ENCODE measurements at places on chromosomes 7 and 10.

- DNase-seq = no peak
Measured at GRCh38 chr10:22552888-22553378, 161.4 kb downstream of the PIP4K2A start.

DNA sequence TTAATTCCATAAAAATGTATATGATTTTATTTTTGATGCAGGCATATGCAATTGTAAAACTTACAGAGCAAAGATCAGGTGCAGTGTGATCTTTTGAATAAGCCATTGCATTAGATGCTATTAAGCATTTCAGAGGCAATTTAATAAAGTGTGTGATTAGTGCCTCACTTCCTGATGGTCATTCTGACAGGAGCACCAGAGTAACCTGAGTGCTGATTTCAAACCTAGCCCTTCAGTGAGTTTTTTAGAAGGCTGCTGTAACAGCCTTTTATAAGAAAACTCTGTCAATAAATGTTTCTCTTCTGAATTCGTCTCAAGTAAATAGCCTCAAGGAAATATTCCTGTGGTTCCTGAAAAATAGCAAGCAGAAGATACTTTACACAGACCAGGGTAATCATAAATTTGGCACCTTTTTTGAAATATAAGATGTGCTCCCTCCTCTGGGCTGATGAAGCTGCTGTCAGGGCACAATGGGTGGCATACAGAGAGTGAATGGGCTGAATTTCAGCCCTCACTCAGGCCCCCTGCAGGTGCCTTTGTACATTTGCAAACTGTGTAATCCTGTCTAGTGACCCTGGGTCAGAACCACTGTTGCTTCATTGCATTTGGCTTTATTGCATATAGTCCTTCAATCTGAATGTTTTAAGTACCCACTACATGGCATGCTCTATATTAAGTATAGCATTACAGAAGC is 193.7 kb upstream of the CSTF2T start:
- DNase-seq = peak; percentile 15

GRCh38 chr10:30036811-30037210 is 22.6 kb downstream of the JCAD start:
- no peak for DNase-seq

DNA sequence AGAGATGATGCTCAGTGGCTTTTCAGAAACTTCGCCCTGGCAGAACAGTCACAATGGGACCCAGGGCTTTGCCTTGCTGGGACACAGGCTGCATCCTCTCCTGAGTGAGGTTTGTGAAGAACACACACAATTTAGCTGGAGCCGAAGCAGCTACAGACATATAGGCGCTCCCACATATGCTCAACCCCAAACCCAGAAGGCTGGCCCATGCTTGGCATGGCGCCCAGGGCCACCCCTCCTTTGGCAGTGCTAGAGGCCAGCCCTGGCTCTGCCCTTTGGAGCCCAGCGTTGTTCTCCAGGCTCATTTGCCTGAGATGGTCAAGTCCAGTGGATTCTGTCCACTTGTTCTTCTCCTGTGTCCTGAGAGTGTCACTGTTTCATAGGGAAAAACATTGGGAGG is 94.4 kb downstream of the WDFY4 start:
- no peak for DNase-seq

DNA sequence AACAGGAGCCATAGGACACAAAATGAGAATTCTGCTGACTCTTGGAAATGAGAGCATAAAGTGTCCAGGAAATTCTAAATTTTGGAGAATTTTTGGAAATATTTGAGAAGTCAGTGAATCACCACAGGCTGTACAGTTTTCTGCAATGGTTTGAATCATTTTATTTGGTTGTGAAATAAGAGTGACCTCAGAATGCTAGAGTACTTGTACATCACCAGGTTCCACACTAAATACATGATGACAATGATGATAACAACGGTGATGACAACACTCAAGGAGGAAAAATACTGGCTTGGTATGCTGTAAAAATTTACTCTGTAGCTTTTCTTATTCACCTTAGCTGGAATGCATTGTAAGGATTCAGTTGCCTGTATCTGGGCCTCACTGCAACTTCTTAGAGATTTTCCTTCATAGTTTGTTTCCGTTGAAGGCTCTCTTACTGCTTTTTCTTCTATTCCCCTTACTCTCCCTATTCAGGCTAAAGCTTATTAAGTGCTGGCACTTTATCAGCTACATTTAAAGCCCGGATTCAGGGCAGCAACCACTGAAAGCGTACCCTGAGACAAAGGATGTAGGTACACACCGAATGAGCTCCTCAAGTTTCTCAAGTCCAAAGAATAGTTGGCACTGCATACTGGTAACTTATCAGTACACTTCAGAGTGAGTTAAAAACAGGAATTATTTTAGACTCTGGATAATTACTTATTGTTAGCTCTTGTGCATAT is 30.2 kb upstream of the NME8 start:
- DNase-seq = no peak

DNA sequence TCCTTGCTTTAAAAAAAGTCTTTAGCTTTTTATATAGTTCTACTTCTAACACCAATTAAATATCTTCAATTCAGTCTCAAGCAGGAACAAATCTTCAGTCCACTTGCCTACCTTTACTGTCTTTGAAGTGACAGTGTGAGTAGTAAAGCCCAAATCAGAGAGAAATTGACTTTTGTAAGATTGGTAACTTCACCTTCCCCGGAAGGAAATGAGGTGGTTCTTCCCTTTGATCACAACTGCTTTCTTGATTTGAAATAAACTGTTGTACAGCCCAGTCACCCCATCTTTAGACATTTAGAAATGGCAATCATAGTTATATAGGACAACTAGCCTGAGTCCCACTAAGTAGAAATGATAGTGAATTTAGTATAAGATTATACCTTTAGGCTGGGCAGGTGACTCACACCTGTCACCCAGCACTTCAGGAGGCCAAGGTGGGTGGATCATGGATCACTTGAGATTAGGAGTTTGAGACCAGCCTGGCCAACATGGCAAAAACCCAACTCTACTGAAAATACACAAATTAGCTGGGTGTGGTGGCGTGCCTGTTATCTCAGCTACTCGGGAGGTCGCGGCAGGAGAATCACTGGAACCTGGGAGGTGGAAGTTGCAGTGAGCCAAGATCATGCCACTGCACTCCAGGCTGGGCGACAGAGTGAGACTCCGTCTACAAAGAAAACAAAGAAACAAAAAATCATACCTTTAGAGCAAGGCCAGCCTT is 4.7 kb downstream of the FAS start:
- DNase-seq = peak; percentile 63

DNA sequence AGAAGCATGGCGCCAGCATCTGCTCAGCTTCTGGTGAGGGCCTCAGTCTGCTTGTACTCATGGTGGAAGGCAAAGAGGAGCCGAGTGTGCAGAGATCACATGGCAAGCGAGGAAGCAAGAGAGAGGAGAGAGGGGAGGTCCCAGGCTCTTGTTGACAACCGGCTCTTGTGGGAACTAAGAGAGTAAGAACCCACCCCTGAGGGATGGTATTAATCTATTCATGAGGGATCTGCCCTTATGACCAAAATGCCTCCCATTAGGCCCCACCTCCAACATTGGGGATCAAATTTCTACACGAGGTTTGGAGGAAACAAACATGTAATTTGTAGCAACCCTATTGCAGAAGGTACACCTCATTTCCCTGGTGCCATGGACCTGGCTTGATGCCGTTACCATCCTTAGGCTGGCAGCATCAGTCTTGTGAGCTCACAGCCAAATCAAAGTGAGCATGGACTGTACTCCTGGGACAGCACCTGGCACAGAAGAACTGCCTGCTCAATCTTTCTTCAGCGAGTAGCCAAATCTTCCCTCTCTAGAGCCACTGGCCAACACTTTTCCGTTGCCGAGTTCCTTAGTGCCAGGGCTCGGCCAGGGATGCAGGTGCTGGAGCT is 6.5 kb downstream of the BTBD16 start:
- DNase-seq = no peak

- no peak for DNase-seq
Measured at GRCh38 chr7:54831046-54831643, 72.1 kb upstream of the SEC61G start.

GRCh38 chr7:100372256-100372655 is 1.0 kb upstream of the PILRA start:
- DNase-seq = peak; percentile 38

GRCh38 chr7:22675421-22675820 is 51.6 kb upstream of the IL6 start:
- DNase-seq = no peak

GRCh38 chr10:129825826-129826225 is 138.2 kb downstream of the EBF3 start:
- no peak for DNase-seq

- DNase-seq = peak; percentile 26
Measured at GRCh38 chr7:6375348-6376101, 72.2 kb downstream of the DAGLB start.

DNA sequence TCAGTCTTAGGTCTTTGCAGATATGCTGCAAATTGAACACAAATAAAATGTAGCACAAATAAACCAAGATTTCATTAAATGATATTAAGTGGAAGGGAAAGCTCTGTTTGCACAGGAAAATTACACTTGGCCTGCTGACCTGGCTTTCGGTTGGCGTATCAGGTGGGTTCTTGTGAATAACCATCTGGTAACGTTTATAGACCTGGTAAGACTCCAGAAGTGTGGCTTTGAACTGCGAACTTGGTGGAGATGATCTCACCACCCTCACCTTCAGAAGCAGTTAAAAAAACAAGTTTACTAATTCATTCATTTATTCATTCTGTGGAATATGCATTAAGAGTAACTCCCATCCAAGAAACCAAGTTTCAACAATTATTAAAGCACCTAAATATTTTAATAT is 28.1 kb downstream of the ATE1 start:
- DNase-seq = no peak

DNA sequence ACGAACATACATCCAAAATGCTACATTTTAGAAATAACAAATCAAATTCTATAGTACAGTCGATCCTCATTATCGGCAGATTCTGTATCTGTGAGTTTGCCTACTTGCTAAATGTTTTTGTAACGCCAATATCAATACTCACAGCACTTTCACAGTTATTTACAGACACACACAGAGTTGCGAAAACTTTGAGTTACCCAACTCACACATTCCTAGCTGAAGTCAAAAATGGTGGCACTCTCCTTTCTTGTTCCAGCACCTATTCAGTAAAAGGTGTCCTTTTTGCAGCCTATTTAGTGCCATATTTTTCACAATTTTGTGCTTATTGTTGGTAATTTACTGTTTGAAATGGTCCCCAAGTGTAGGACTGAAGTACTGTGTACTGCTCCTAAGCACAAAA is 161.7 kb downstream of the AKR1D1 start:
- DNase-seq = no peak

- DNase-seq = peak; percentile 45
Measured at GRCh38 chr7:37284805-37285231, 163.8 kb downstream of the ELMO1 start.

DNA sequence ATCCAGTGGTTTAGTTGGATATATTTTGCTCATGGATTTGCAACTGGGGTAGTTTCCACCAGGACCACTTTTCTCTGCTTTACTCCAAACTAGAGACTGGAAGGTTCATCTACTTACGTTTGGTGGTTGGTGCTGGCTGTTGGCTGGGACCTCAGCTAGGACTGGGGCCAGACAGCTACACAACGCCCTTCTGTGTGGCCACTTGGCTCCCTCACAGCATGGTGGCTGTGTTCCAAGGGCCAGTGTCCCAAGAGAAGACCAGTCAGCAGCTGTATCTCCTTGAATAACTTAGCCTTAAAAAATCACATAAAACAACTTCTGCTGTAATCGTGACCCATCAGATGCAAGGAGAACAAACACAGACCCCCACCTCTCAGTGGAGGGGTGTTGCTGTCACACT is 4.2 kb upstream of the KCNH2 start:
- DNase-seq = no peak

GRCh38 chr7:82430500-82431465 is 12.8 kb downstream of the CACNA2D1 start:
- no peak for DNase-seq

DNA sequence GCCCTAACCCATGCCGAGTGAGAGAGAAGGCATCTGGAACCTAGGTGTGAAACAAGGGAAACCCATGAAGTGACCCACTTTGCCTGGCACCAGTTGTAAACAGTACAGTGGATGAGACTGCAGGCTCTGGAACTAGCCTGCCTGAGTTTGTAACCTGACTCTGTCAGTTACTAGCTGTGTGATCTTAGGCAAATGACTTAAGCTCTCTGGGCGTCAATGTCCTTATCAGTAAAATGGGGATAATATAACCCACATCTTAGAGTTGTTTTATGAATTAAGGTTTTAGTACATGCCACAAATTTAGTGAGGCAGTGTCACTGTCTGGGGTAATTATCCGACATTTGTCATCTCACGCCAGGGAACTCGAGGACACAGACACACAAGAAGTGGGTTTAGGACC is 82.9 kb upstream of the AGK start:
- DNase-seq = no peak

- DNase-seq = no peak
Measured at GRCh38 chr7:71300086-71300485, 168.1 kb downstream of the GALNT17 start.

DNA sequence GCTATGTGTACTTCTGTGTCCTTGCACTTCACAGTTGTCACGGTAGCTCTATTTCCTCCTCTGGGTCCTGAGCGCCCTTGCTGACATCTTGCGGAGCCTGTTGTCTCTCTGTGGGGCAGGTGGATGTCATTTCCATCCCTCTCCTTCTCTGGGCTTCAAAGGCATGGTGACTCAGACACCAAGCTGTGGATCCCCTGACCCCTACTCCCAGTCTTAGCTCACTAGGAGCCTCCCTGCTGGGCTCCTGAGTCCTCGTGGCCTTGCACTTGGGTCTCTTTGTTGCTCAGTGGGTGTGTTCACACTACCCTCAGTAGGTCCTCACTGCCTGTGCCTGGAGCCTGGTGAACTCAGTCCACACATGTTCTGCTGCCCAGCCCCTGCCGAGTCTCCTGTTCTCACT is 100.3 kb upstream of the PAX2 start:
- DNase-seq = no peak

GRCh38 chr10:101308051-101308450 is 45.9 kb upstream of the BTRC start:
- no peak for DNase-seq

DNA sequence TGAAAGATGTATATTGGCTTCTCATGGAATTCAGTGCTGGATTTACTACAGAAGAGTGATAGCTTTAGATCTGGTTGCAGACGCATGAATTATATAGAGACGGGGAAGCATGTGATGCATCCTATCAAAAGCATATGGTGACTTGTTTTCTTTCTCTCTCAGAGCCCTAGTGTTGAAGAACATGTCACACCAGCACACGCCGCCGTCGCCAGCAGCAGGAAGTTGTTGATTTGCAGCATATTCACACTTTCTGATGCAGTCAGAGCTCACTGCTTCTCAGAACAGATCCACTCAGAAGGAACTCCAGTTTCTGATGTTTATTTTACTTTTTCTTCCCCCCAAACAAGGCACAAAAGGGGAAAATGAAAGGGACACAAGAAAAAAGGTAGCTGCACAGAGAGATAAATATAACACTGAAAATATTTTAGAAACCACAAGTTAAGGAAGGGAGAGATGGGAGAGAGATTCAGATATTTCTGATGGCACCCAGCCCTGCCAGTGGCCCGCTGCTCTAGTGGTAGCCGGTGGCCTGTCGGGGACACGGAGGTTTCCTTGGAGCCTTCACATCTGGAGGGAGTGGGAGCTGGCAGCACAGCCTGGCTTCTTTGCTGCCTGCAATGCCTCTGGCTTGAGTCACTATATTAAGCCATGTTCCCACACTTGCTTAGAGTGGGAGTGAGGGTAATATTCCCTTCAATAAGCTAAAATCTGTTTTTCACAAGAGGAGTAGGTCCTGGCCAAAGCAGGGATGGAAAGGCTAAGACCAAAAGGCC is 123.2 kb downstream of the NRP1 start:
- peak; percentile 33 for DNase-seq

GRCh38 chr10:18235477-18235876 is 95.3 kb downstream of the CACNB2 start:
- DNase-seq = no peak

Data from activated CD4-positive, alpha-beta T cell treated with anti-CD3 and anti-CD28 coated beads, Interleukin-2, Interleukin-6, amounts not matched to agents 100 ng/mL and 50 ng/mL, durations not matched to agents 16 hours and 8 hours (primary cell).